ENCODE measurements at places on chromosomes 5 and 9.

DNA sequence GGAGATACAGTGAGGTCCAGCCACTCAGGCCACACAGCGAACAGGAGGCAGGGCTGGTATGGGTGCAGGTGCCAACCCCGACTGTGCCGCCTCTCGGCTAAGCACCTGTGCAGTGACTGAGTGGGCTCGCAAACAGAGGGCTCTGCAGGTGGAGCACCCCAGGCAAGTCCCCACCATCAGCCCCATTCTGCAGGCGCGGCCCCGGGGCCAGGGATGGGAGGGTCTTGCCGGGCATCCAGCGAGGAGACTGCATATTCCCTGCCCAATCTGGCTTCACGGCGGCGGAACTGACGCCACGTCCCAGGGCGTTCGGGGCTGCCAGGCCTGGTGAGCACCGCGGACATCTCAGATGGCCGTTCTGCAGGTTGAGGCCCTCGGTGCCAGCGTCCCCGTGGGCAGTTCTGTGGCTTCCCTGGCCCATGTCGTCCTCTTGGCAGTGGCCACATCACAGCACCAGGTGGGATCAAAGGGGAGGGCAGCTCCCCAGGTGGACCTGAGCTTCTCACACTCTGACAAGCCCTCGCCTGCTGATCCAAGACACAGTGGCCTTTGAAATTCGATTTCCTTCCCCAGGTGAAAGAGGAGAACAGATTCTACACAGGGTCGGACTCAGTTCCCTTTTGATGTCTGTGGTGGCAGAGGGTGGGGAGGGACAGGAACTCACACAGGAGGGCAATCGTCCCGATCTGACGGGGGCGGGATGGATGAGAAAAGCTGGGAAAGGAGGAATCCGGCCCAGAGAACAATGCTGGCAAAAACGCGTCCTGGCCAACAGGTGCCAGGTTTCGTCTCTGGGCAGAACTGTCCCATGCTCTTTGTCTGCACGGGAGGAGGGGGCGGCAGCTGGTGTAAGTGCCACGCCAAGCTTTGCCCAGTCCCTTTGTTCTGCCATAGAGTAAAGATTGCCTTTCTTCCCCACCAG is 18.8 kb downstream of the DBH start:
- DNase-seq: no peak

- DNase-seq: no peak
These were observed 109.5 kb upstream of the COL5A1 start for GRCh38 chr9:134532084-134532483.

- no peak for DNase-seq
These were observed 284.9 kb downstream of the CEMIP2 start for GRCh38 chr9:71483436-71483835.

GRCh38 chr5:71703941-71704340 is 15.1 kb upstream of the CARTPT start:
- no peak for DNase-seq

DNA sequence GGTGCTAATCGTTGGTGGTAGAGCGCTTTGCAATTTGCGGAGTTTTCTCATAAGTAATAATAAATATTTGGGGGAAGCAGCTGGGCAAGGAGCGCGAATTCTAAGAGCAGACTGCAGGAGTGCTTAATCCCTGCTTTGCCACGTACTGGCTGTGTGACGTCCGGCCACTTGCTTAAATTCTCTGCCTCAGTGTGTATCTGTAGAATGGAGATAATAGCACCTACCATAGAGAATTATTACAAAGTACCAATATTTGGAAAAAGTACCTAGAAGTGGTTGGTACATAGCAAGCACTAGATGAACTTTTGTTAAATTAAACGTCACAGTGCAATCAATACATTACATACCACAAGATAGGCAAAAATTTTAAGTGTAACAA is 598 bp upstream of the TMED7 start:
- no peak for DNase-seq

DNA sequence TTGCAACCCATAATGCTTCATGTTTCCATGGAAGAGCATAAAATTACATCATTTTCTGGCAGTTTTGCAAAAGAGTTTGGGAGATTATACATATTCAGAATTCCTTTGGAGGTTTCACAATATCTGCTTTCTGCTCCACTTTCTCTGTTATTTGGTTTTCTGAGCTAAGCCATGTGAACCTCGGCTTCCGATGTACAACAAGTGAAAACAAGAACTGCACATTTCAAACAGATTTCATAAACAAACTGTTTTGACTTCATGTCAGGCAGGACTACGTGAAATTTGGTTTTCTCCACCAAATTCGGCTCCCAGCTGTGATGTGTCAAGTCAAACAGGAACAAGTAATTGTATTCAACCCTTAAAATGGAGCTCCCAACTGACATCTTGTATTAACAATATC is 609.8 kb downstream of the IRX1 start:
- no peak for DNase-seq

DNA sequence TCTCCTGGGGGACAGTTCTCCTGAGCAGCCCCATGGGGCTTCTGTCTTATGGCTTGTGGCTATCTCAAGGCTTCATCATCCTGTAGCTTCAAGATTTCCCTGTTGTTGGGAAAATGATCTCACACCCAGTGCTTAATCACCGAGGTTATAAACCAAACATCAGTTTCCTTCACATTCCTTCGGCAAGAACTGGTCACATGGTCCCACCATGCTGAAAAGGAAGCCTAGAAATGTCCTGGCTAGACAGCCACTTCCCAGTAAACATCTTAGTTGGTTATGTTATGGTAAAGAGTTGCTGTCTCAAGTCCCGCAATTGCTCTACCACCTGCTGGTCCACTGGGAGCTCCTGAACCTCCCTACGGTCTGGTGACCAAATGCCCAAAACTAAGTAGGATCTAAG is 66.0 kb downstream of the RAB3C start:
- DNase-seq: no peak

DNA sequence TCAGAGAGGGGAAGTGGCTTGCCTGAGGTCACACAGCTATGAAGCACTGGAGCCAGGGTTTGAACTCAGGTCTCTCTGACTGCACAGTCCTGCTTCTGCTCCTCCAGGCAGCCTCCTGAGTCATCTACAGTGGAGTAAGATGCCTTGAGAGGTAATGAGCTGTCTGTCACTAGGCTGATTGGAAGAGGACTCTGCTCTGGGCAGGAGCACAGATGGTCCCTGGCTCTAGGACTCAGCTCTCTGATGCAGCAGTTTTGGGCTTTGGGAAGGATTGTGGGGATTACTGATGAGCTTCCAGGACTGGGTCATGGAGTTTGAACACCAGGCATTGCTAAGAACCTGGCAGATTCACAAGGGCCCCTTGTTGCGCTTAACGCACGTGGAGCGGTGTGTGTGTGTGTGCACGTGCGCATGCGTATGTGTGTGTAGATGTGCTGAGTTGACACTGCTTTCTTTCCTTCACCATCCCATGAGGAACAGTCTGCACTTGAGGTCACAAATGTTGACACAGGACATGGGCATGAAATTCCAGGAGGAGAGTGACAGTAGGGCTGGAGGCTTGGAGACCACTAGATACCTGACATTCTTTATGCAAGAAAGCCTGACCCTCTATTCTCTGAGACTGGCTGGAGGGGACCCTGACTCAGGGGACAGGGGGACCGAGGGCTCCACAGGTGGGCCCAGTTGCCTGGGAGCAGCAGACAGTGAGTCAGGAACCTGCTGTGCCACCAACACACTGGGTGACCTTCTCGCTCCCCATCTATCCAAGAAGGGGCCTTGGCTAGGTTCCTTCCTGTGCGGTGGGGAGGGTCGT is 170.5 kb downstream of the RGS3 start:
- DNase-seq: no peak

GRCh38 chr9:37927132-37927531 is 23.2 kb upstream of the SLC25A51 start:
- DNase-seq: no peak

DNA sequence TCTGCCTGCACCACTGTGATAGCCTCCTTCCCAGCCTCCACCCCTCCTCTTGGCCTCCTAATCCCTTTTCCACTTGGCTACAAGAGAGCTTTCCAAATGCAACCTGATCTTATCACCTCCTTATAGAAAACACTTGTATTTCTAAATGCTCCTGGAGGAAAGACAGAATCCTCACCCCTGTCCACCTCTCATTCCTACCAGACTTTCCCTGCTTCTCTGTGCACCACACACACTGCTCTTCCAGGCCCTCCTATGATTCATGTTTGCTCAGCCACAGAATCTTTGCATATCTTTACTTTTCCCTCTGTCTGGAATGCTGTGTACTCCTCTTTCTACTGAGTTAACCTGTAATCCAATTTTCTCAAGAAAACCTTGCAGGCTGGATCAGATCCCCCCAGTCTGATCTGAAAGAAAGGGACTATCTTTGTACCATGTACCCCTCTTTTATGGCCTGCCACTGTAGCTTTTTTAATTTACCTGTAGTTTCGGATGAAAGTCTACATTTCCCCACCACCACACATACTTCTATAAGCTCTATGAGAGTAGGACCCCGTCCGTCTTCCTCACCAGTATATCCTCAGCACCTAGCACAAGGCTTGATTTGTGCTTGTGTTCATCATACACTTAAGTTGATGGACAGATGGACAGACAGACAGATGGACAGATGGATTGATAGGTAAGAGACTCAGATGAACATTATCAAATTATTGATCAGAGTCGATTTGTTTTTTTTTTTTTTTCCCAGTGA is 95.3 kb downstream of the GALNT10 start:
- no peak for DNase-seq
